CD4-positive, alpha-beta T cell treated with Interleukin-2 at 100 ng/mL for 4 hours (primary cell): ENCODE measurements at places on chromosomes 3 and 15.

- DNase-seq = no peak
Observed at GRCh38 chr3:177946936-177947335, 589.3 kb upstream of the KCNMB2 start.

GRCh38 chr3:146594843-146595482, 10.2 kb downstream of the PLSCR5 start:
- DNase-seq = no peak

GRCh38 chr3:115550285-115550761, 73.0 kb upstream of the GAP43 start:
- no peak for DNase-seq

- no peak for DNase-seq
Observed at GRCh38 chr15:70147178-70147760, 49.6 kb upstream of the TLE3 start.

DNA sequence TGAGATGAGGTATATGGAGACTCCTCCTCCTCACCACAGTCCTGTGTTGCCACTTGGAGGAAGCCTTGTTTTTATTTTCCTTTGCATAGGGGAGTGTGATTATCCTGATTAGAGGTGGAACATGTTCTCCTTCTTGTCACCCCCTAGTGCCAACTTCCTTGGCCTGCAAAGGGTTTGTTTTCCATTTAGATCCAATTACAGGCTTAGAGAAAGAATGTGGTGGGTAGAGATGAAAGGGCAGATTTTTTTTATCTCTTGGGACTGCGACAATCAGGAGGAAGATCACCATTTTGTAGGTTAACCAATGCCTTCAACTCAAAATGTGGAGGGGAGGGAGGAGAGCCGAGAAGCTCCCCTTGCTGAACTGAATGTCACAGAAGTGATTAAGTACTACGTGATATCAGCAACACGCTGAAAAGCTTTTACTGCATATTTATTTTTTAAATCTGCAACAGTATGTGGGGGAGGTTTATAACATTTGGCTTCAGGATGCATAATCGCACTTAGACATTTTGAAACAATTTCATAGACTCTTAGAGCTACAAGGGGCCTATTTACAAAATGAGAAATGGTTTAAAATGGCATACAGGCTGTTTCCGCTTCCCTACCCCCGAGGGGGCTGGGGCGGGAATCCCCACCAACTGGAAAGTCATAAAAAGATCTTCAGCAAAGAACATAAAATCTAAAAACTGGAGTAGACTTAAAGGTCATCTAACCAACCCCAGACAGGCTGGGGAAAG, 2.4 kb downstream of the LMCD1 start:
- DNase-seq = no peak

GRCh38 chr3:100681496-100681895, 27.8 kb upstream of the TFG start:
- DNase-seq = no peak

DNA sequence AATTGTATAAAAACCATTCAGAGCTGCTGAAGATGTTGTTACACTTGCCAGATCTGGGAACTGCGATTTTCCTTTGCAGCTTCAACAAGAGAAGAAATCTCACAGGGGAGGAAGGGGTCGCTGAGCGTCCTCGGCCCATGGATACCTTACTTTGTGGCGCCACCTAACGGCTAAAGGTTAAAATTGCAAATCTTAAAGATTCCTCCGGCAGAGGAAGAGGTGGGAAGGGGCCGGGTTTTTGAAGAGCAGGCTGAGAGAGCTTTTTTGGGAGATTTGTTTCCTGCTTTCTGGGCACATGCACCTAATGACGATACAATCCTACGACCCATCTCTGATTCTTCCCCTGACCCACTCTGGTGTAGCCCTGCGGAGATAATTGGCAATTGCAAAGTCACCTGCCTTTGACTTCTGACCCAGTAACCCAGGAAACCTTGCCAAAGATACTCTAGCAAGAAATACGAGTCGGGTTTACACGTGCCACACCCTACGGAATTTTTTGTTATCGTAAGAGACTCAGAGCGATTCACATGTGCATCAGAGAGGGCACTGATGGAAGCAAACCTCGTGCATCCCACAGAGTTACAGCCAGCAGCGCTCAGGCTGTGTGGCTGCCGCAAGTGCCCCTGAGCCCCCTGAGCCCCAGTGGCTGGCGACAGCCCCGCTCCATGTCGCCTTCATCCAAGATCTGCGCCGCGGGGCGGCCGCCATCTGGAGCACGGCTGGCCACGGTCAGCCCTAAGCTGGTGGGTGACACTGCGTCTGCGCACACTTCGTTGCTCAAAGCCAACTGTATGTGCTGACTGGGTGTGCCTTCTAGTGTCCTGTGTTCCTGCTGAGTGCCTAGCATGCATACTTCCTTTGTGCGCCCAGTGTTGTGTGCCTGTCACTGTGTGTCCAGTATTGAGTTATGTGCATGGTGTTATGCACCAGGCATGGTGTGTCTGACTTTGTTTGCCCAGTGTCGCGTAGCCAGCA, 55.2 kb upstream of the CHRNA7 start:
- DNase-seq = peak; percentile 25

GRCh38 chr15:37100966-37101215, 542 bp upstream of the MEIS2 start:
- no peak for DNase-seq

DNA sequence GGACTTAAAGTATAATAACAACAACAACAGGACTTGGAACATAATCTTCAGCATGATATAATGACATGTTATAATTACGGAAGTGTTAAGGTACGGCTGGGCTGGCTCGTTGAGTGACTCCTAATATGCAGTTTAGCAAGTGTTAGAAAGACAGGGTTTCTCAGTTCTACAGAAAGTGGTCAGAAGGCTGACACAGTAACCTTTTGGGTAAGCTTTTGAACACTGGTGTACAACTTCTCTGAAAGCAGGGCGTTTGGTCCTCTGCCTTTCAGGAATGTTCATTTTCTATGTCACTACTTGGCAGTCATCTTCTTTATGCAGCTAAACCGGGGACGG, 133.3 kb upstream of the SLC2A2 start:
- no peak for DNase-seq

GRCh38 chr3:52144034-52144795, 10.0 kb downstream of the POC1A start:
- DNase-seq = peak; percentile 89

- no peak for DNase-seq
Observed at GRCh38 chr3:14967285-14967684, 19.9 kb downstream of the NR2C2 start.

DNA sequence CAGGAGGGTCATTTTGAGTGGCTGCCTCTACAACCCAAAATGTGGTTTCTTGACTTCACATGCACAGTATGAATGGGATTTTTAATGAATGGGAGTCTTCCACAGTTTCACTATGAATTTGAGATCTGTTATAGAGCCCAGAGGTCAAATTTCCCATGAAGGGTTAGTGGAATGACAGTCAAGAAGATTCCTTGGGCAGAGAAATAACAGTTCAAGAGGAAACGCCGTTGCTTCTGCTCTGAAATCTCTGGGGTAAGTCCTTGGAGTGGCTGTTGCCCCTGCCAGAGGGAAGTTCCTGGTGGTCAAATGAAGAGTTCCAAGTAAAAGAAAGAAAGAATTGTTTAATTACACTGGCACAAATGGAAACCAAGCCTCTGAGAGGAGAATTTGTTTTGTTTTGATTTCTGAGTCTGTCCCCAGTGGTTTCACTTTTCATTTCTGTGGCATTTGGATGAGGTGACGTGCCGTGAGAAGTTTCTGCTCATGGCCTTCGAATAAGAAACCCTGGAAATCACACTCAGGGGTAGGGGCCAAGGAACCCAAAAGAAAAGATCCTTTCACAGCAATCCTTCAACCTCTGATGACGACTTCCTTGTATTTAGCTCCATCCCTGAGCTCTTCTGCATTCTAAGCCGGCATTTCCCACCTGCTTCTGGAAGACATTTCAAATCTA, 77.5 kb upstream of the IL12A start:
- DNase-seq = no peak

DNA sequence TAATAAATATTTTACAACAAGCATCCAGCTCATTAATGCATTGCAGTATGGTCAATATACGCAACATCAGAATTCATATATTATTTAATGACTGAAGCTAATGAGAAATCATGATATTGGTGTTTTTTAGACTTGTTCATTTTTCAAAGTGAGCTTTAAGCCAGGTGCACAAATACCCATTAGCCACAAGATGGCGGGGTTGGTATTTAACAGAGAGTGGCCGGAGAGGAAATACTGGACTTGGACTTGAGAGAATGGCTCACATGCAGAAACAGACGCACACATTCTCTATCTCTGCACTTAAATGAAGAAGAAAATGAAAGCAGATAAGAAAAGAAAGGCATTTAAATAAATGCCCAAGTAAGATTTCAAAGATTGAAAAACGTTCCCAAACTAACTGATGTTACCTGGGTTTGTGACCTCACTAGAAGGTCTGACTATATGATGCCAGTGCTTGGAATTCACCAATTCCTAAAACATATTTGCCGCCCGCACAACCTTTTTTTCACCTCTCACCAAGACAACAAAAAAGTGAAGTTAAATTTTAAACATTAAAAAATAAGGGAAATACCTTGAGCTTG, 21.2 kb upstream of the CRBN start:
- DNase-seq = peak; percentile 45

GRCh38 chr3:56737006-56737405, 53.9 kb upstream of the TASOR start:
- DNase-seq = no peak

DNA sequence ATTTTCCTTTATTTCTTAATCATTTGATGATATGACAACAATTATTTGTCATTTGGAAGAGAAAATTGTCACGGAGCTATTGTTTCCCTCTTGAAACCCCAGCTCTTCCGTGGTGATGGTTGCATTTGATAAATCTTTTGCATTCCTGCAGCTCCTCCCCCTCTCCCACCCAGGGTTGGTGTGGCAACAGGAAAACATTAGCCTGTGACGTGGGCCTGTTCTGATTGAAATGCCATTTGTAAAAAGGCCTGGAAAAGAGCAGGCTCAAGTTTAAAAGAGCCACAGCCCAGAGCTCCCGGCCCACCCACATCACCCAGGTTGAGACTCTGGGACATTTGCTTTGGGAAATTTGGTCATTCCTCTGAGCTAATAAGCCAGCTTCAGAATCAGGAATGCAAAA, 282.5 kb downstream of the RPLP1 start:
- no peak for DNase-seq

DNA sequence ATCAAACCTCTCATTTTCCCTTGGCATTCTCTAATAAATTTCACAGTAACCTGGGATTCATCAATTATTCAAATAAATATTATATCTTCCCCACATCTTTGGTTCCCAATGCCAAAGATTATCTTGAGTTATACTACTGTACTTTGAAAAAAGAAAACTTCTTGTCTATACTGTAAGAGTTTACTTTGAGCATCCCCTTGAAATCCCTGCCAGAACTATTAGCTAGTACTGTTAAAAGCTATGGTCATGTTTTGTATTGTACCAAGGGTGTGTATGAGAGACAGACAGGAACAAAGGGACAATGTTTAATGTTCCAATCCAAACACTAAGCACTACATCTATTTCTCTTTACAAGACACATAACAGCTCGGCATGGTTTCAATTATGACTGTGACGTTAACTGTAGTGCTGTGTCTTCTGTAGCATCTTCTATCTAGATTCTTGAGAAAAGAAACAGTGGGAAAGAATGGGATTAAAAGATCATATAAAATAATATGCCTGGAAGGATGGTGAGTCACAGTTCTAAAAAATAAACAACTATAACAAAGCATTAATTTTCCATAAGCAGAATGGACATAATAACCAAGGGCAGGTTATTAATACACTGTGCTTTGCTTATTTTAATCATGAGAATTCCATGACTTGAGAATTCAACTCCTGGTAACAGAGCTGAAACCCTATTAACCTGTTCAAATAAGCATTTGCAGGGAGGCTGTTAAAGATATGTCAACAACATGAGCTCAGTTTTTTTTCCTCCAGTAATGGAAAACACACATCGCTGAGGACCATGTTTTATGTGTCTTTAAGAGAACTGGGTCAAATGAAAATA, 71.1 kb downstream of the ALDH1A2 start:
- no peak for DNase-seq

DNA sequence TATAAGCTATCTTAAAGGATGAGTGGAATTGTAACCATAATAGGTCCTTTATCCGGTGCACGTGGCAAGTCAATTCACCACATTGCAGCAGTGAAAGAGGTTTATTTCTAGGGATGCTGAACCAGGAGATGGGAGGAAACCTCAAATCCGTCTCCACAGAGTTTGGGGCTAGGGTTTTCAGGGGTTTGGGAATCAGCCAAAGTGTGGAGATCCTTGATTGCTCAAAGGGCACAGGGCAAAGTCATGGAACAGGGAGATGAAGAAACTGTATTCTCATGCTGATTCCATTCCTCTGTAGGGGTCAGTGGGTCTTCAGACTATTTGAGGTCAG, 7.2 kb upstream of the RAF1 start:
- DNase-seq = no peak

DNA sequence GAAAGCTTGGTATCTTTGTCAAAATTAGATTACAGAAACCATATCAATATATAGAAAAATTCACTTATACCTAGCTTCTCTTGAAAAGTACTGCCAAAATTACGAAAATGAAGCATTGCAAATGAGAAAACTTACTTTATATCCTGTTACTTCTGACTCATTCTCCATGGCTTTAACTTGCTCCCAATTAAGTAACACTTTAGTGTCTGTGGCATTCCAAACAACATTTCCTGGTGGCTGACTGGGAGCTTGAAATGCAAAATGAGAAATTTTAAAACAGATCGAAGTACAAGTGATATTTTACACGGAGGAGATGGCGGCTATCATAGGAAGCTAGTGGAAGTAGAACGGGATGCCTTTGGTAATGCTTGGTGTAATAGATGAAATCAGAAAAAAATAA, 347.3 kb downstream of the CNTN3 start:
- no peak for DNase-seq

- no peak for DNase-seq
Observed at GRCh38 chr3:105401691-105402149, 35.0 kb downstream of the ALCAM start.

GRCh38 chr15:29430124-29430523, 160.5 kb upstream of the NSMCE3 start:
- no peak for DNase-seq

DNA sequence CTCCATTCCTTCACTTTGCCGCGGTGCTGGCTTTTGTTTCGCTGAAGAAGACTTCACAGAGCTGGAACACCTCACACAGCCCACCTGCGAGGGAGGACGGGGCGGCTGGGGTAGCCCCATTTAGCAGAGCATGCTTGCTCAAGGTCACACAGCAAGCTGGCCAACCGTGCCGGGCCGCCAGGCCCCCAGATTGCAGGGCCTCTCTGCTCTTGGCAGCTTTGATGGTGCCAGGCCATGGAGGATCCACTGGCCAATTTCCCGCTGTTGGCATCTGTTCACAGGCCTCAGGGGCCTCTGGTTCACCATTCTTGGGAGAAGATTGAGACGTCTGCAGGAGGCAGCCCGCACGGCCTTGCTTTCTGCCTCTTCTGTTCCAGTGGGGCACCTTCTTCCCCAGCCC, 77.9 kb upstream of the LINGO1 start:
- no peak for DNase-seq

GRCh38 chr3:128709506-128710210, 16.3 kb upstream of the RAB7A start:
- no peak for DNase-seq

DNA sequence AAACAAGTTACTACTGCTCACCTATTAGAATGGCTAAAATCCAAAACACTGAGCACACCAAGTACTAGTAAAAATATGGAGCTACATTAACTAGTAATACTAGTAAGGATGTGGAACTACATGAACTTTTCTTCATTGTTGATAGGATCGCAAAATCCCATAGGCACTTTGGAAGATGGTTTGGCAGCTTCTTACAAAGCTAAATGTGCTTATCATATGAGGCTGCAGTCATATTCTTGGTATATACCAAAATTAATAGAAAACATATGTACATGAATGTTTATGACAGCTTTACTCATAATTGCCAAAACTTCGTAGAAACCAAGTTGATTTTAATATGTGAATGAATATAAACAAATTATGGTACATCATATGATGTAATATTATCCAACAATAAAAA, 366.8 kb upstream of the KCNMB2 start:
- DNase-seq = no peak
